ENCODE measurements at places on chromosomes 16 and 17. TPM values are rescaled to one million over a fixed set of nuclear protein-coding genes. Genes with fewer than 3 reads are reported as not detected.
A peak's percentile ranks its signal among the peaks of the same experiment; 100 is the strongest.

DNA sequence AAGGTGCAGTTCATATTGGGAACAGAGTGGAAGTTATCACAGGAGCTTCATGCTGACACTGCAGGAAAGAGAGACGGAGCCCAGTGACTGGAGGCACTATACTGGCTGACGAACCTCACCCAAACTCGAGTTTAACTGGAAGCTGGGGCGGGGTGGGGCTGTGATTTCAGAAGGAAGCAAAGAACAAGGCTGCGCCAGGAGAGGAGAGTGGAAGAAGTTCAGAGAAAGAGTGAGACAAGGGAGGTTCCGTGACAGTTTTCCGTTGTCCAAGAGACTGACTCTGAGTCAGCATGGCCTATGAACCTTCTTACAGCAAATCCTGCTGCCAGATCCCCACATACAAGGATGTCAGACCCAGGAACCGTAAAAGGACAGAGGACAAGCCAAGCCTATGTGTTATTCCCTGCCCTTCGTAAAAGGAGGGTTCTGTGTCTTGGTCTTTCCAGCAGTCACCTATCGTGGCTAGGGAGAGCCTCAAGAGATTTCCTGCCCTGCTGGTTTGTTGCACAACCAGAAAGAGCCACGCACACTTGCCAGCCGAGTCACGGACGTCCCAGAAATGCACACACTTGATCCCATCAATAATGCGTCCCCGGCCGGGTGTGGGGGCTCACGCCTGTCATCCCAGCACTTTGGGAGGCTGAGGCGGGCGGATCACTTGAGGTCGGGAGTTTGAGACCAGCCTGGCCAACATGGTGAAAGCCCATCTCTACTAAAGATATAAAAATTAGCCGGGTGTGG, 5.1 kb downstream of the PITPNA start:
- no peak overlapping the region for H3K4me3 ChIP-seq
- no peaks in the 10 kb centered on the region for H3K27me3 ChIP-seq
- peaks cover 29% of the 10 kb centered on the region for H3K4me1 ChIP-seq

- no peak overlapping the region for H3K27ac ChIP-seq
- H3K27me3 ChIP-seq: peaks cover 15% of the 10 kb centered on the region
- no peak overlapping the region for H3K4me3 ChIP-seq
- no peaks in the 10 kb centered on the region for H3K4me1 ChIP-seq
- no peaks in the 10 kb centered on the region for H3K36me3 ChIP-seq
Observed at GRCh38 chr16:25679511-25679910, 12.2 kb upstream of the HS3ST4 start.

DNA sequence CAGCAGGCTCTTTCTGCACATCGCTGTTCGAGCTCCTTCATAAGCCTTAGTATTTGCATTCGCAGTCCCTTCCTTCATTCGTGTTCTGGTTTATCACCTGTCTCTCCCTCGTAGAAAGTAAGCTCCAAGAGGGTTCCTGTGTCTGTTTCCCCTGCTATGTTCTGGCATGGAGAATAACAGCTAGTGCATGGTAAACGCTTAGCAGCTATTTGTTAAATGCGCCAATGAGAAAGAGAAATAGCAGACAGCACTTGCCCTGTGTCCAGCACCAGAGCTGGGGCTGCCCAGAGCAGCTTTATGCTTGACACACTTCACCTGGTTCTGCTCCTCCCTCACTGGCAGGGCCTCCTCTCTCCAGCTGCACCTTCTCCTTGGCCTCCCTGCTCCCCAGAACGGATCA, 5.5 kb downstream of the ZNF688 start:
- H3K36me3 ChIP-seq: peaks cover 3% of the 10 kb centered on the region
- H3K27me3 ChIP-seq: no peaks in the 10 kb centered on the region
- no peak overlapping the region for H3K27ac ChIP-seq
- H3K4me1 ChIP-seq: peaks cover 29% of the 10 kb centered on the region
- no peak for DNase-seq

DNA sequence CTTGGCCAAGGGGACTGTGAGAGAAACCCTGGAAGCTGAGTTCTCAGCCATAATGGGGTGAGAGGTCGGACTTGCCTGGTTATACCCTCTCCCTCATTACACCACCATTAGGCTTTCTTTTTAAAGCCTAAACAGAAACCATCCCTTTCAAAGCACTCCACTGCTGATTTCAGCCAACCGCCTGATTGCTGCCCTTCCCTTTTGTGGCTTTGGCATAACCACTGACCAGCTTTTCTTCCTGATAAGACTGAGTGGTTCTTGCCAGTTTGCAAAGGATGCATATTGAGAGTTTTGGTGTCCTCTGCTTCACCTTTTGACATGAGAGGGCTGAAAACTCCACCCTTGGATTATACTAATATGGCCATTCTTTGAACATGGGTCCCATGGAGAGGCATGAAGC, 308.2 kb upstream of the GOT2 start:
- DNase-seq: no peak
- H3K4me1 ChIP-seq: no peaks in the 10 kb centered on the region
- no peaks in the 10 kb centered on the region for H3K27me3 ChIP-seq
- no peak overlapping the region for H3K27ac ChIP-seq
- no peaks in the 10 kb centered on the region for H3K36me3 ChIP-seq

DNA sequence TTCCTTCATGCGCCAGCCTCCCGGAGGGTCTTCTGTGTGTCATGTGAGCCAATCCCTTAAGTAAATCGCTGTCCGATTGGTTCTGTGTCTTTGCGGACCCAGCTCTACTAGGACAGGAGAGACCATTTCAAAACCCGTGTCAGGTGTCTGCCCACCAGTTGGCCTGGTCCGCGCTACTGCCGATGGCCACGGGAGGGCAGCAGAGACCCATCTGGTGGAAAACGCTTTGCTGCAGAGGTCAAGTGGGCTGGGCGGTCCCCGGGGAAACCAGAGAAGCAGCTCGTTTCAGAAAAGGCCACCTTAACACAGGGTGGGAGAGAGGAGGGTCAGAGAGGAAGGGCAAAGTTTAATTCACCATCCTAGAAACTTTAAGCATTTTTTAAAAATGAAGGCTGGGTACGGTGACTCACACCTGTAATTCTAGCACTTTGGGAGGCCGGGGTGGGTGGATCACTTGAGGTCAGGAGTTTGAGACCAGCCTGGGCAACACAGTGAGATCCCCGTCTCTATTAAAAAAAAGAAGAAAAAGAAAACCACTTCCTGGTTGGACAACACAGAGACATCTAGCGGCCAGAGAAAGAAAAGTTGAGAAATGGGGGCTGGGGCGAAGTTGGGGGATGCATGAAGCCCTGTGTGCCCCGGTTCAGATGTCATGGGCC, 2.8 kb upstream of the CIBAR2 start:
- peak; percentile 82 for DNase-seq
- no peak overlapping the region for H3K4me3 ChIP-seq
- no peaks in the 10 kb centered on the region for H3K36me3 ChIP-seq
- no peaks in the 10 kb centered on the region for H3K27me3 ChIP-seq
- no peak overlapping the region for H3K27ac ChIP-seq

Gene TBC1D26
- 0.16 TPM for total RNA-seq

Gene CCL8
- not detected for total RNA-seq

Gene CSH2
- not detected for total RNA-seq

Gene HLF
- total RNA-seq: 0.32 TPM

Gene MYO15A
- 0.68 TPM for total RNA-seq

Gene KDM6B
- 47.6 TPM for total RNA-seq

Measured in activated naive CD8-positive, alpha-beta T cell treated with anti-CD3 and anti-CD28 coated beads for 36 hours (primary cell).